ENCODE measurements at places on chromosomes 7 and 10. TPM values are rescaled to one million over a fixed set of nuclear protein-coding genes. Genes with fewer than 3 reads are reported as not detected.

The SH2D4B gene
- total RNA-seq, result not detected

The TMED4 gene
- total RNA-seq, result 63.4 TPM

The UNCX gene
- not detected for total RNA-seq

The EPHB6 gene
- total RNA-seq, result 2.9 TPM

The FKBP9 gene
- 124 TPM for total RNA-seq

Measured in endothelial cell of umbilical vein (primary cell).